ENCODE measurements at places on chromosomes 6 and 20. TPM values are rescaled to one million over a fixed set of nuclear protein-coding genes. Genes with fewer than 3 reads are reported as not detected.

GRCh38 chr6:168089186-168090063, 10.4 kb upstream of the FRMD1 start:
- DNase-seq, result no peak

DNA sequence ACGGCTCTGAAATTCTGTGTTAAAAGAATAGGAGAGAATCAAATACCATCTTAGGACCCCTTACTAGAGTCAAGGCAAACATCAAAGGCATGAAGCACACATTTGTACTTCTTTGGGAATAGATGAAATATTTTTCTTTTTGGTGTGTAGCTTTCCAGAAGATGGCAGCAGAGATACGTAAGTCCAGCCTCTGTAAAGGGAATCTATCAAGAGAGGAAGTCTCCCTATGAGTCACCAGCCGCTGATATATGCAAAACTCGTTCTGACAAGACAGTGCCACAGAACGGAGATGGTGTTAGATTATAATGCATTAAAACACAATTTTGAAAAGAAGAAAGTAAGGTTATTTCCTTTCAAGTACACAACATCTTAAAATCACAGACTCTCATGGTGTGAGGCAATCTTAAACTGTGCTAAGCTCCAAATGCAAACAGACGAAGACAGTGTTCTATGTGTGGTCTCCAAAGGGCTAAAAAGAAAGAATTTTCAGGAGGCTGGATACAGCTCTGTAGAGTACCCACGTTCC, 120.0 kb upstream of the AGPAT4 start:
- peak; percentile 76 for DNase-seq

DNA sequence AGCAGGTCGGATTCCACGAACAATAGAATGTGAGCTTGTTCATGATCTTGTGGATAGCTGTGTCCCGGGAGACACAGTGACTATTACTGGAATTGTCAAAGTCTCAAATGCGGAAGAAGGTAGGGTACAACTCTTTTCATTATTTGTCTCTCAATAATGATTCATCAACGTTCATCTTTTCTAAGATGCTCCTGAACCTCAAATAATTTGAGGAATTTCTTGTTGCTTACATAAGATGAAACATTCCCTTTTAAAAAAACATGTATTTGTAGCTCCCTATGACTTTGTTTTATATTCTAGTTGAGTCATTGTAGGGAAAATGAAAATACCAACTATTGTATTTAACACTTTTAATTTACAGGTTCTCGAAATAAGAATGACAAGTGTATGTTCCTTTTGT, 17.0 kb downstream of the MCM8 start:
- no peak for DNase-seq

DNA sequence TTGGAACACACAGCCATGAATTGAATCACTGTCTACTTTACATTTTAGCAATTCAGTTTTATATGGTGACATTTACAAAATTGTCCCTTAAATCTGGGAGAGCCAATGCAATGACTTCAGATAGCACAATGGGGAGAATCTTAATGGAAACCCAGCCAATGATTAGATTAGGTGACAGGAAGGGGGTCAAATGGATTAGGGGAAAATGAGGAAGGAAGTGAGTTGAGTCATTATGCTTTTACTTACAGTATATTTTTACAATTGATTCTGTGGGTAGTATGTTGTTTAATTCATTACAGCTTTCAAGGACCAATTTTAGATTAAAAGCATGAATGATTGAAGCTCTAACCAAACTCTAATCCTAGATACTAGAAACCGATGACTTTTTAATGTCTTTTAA, 229.8 kb downstream of the SOX4 start:
- no peak for DNase-seq

GRCh38 chr6:849075-849506, 156.2 kb upstream of the EXOC2 start:
- no peak for DNase-seq

DNA sequence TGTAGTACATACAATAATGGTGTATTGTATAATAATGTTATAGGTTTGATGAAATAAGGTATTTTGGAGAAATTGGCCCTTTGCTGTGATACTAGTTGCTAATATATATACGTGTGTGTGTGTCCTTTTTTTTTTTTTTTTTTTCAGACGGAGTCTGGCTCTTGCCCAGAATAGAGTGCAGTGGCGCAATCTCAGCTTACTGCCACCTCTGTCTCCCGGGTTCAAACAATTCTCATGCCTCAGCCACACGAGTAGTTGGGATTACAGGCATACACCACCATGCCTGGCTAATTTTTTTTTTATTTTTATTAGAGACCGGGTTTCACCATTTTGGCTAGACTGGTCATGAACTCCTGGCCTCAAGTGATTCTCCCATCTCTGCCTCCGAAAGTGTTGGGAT, 23.3 kb downstream of the SENP6 start:
- no peak for DNase-seq

DNA sequence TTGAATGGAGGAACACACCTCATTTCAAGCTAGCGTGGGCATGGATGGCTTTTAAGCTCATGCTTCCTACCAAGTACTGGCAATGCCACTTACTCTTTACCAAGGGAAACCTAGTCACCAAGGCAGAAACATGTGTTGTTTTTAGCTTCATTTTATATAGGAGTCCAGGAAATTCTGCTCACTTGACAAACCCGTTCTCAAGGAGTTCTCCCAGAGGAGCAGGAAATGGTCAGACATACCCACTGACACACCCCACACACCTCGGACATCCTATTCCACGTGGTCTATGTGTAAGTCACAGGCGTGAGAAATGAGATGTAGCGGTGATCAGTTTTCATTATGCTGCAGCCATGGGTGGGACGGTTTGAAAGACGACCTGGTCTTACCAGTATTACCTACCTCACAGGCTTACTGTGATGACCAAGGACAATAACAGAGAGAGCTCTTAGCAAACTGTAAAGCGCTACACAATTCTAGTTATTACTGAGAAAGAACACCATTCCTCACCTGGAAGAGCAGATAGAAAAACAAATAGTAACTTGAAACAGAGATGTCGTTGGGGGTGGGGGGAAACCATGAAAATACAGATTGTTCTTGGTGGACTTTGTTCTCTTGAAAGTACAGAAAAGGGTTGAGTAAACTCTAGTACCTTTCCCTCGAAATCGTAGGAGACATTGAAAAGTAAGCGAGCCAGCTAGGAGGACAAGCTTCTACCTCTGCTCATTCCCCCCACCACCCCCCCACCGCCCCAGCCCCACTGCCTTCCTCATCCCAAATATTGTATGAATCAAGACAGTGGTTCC, 1.7 kb downstream of the CNKSR3 start:
- DNase-seq, result no peak

GRCh38 chr6:147077251-147077650, 127.0 kb upstream of the STXBP5 start:
- no peak for DNase-seq

DNA sequence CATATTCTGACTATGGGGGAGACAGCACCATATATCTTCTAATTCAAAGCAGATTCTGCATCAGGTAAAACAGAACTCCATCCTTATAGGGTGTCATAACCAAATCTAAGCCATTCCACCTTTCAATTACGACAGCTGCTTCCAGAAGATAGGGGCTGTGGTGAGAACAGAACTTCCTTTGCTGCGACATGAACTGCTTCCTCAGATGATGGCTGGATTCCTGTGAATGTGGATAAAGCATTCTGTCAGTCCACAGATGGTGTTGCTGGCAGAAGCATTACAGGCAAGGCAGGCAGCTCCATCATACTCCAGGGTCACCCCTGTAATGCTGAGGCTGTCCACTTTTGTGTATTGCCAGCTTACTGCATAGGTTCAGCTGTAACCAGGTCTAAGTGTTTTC, 172.1 kb upstream of the PROKR2 start:
- no peak for DNase-seq

GRCh38 chr6:146850238-146850896, 251.6 kb downstream of the ADGB start:
- no peak for DNase-seq

GRCh38 chr6:90940812-90941481, 354.1 kb upstream of the MAP3K7 start:
- DNase-seq, result peak; percentile 51

GRCh38 chr6:157271441-157271840, 51.9 kb downstream of the TMEM242 start:
- no peak for DNase-seq

DNA sequence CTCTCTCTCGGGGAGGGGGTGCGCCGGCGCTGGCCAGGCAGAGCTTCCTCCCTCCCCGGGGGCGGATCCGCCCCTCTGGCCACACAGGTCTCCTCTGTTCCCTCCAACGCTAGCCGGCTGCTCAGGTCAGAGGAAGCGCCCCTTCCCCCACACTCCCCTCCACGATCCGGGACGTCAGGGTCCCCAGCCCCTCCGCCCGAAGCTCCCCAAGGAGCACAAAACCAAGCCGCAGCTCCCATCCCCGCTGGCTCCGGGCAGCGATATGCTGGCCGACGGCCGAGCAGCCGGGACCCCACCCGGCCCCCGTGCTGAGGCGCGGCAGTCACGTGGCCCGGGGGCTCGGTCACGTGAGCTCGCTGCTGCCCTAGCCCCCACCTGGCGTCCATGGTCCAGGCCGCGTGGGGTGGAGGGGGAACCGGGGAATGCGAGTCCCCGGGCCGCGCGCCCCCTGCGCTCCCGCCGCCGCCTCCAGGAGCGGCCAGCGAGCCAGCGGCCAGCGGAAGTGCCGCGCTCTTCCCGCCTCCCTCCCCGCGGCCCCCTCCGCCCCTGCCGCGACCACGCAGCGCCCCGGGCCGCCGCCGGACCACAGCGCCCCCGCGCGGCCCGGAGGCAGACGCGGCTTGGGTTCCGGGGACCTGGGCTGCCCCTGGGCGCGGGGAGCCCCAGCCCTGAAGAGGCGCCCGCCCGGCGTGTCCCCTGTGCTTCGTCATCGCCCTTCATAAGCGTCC, at the start of gene SLC35B2:
Gene SLC35B2, minus strand, starts transcription at position 504 of the 728 bp plus-strand sequence. Its CDS starts 118 bp downstream, at position 386.
- peak; percentile 93 for DNase-seq

DNA sequence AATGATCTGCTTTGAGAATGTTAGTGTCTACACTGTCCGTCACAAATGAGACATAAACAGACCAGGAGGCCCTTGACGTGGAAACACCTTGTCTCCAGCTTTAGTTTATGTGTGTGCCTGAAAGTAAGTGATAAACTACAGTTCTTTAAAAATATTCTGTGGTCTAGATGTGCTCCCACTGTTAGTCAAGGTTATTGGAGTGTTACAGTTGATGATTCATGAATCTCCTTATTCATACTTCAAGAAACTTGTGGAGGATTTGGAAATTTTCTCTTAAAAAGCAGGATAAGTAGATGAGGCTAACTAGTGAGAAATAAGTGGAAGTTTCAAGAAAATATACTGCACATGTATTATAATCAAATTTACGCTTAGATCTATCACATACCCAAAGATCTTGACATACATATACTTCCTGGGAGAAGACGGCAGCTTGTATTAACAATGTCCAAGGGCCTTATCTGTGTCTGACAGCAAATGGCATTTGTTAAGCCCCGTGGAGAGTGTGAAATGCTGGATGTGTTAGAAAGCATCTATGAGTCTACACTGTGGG, 90.5 kb upstream of the MBOAT1 start:
- DNase-seq, result no peak

DNA sequence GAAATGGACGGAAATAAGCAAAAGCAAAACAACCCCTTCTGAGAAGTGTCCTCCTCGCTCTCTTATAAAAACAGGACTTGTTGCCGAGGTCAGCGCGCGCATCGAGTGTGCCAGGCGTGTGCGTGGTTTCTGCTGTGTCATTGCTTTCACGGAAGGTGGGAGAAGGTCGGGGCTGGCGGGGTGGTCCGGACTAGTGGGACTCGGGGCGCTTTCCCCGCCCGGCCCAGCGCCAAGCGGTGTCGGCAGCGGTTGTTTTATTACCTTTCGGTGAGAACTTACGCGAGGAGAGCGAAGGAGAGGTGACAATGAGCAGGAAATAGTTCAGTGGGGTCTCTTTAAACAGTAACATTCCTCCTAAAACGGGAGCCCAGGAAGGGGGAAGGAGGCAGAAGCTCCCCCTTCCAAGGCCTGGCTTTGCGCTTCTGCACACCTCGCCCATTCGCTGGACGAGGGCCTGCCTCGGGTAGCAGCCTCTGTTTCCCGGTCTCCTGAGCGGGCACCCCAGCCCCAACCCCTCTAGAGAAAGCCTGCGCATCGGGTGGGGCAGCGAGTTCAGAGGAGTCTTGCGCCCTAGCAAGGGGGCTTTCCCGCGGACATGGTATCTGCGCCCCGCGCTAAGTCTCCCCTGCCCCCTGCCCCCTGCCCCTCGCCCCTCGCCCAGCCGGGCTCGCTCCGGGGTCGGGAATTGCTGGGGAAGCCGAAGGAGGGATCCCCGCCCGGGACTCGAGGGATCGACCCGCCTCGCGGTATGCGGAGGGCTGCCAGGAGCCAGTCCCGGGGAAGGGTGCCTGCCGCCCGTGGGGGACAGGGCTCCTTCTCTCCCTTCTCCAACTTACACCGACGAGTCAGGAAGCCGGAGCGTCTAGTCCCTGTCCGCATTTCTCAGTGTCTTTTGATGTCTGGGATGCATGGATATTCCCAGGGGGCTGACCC, 1.2 kb upstream of the TBXT start:
- DNase-seq, result peak; percentile 47

DNA sequence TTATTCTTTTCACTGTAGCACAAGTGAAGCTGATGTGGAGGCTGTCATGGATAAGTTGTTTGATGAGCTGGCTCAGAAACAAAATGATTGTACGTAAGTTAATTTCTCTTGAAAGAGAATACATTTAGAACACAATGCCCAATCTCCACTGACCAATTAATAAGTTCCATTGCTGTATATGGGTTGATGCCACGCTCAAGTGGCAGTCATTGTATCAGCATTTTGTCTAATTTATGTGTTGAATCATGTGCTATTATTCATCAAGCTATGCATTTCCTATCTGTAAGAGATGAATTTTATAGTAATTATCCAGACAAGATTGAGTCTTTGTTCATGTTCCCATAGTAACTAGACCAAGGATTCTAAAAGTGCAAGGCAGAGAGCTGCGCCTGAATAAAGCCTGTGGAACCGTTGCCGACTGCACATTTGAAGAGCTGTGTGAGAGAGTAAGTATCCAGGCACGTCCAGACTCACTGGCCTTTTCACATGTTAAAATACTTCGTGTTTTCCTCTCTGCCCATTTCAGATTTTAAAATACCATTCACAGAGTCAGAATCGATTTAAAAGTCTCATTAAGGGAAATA, 83.8 kb upstream of the FOXO3 start:
- DNase-seq, result peak; percentile 15

- no peak for DNase-seq
Observed at GRCh38 chr6:170062209-170062914, 228.5 kb downstream of the DLL1 start.

- DNase-seq, result no peak
Observed at GRCh38 chr6:128531696-128532095, 11.3 kb upstream of the PTPRK start.

The SSR1 gene
- 96.6 TPM for total RNA-seq

The FKBP5 gene
- total RNA-seq, result 19.8 TPM

The FBXL4 gene
- total RNA-seq, result 18.3 TPM

Measured in neural progenitor cell (in vitro differentiated cells).